ENCODE measurements at places on chromosomes 6 and 20. TPM values are rescaled to one million over a fixed set of nuclear protein-coding genes. Genes with fewer than 3 reads are reported as not detected.

DNA sequence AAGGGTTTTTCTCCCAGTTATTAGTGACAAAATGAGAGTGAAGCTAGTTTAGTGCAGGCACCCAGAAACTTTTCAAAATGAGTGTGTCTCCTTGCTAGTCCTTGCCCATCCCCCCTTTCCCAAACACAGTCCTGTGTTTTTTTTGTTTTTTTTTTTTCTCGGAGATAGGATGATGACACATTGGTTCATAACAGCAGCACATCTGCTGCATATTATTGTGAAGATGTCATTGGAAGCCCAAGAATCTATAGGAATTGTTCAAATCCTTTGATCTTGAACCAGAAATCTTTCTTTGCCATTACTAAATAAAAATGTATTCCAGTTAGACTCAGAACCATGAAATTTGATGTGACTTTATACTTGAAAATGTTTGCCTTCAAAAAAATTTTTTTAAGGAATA is 162.4 kb downstream of the FRK start:
- DNase-seq: no peak

GRCh38 chr6:47381036-47381435 is 71.3 kb upstream of the TNFRSF21 start:
- no peak for DNase-seq

DNA sequence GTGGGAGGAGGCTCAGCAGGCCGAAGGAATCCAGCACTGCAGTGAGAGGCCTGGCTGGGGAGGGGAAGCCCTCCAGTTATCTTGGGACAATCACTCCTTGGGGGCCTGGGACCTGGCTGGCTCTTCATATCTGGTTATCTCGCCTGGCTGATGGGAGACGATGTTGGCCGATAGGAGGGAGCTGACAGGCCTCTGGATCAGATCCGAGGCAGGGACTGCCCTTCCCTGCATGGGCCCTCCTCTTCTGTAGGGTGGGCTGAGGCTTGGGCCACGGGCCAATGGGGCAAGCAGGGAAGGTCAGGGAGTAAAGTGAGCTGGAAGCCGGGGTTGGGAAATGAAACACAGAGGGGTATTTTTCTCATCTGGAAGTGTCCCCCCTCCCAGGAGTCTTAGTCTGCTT is 25.2 kb downstream of the MANBAL start:
- DNase-seq: no peak

DNA sequence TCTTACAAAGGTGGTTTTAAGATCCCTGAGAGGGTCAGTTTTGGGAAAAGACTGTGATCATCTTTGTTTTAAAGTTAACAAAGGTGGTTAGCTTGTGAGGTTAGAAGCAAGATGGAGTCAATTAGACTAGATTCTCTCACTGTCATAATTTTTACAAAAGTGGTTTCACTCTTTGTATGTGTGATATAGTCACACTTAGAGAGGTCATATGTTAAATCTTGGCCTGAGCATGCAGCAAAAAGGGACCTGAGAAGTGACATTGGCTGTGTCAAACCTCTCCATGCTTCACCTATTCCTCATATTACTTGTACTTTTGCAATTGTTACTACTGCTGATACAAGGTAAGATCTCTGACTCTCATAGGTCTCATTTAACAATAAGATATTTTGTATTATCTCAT is 368.0 kb downstream of the TBC1D32 start:
- DNase-seq: no peak

DNA sequence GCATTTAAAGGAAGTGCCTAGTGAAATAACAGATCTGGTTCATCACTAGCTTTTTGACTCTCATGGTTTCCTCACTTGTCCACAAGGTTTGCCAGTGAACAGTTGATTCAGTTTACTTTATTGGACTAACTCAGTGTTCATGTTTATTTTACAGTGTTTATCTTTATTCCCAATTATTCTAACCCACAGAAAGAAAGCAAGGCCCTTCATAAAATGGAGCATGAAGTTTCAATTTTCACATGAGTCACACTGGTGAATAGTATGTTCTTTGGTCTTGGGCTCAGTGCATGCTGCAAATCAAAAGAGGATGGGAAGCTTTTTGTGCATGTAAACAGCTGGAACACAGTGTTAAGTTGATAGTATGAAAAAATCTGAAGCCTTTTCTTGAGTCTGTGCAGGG is 217.6 kb upstream of the HDDC2 start:
- DNase-seq: no peak

DNA sequence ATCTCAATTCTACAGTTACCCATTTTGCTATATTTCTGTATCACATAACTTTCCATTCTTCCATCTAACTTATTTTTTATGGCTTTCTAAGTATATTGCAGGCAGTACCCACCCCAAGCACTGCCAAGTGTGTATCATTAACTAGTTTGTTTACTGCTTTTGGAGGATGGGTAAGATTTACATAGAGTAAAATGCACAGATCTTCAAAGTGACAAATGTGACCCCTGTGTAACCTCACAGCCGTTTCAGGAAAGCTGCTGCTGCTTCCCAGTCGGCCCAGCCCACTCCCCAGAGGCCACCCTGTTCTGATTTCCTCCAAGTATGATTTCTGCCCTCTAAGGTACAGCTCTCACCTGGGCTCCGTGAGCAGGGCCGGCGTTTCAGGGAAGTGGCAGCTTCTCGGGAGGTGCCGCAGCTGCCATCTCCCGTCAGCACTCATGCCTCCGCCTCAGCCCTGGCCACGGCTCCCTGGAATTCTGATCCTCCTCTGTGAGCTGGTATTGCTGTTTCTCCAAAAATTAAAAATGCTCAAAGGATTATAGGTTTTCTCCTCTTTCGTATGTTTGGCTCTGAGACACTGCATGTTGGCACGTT is 15.0 kb upstream of the MAP1LC3A start:
- DNase-seq: no peak

- DNase-seq: no peak
Observed at GRCh38 chr6:42692137-42692911, 30.1 kb downstream of the PRPH2 start.

GRCh38 chr6:154653853-154654252 is 79.4 kb upstream of the SCAF8 start:
- DNase-seq: no peak

DNA sequence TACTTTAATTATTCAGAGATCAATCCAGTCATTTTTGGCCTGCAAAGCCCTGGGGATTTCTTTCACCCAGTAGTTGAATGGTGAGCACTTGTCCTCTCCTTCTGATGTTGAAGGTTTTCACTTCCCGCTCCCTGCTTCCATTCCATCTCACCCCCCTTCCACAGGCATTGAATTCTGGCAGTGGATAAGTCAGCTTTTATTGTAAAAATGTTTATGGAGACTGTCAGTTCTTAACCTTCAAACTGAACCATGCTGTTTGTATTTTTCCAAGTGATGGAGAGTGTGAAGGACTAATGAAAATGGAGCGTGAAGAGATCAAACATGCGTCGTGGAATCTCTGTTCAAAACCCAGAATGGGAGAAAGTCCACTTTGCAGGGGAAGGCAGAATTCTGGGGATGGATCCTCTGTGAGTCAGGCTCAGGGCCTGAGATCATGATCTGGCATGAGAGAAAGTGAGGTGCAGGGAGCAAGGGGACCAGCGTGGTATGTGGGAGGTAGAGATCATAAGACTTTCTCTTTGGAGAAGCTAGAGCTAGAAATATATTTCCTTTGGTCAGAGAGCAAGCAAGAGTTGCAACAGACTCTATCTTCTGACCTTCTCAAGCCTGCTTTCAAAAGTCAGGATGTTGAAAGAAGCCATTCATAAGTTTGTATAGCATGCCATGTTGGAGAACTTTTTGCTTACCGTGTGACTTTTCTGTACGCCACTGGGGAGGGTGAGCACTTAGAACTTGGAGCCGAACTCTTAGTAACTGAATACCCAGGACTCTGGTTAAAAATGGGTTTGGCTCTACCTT is 30.2 kb downstream of the ISM1 start:
- DNase-seq: no peak

DNA sequence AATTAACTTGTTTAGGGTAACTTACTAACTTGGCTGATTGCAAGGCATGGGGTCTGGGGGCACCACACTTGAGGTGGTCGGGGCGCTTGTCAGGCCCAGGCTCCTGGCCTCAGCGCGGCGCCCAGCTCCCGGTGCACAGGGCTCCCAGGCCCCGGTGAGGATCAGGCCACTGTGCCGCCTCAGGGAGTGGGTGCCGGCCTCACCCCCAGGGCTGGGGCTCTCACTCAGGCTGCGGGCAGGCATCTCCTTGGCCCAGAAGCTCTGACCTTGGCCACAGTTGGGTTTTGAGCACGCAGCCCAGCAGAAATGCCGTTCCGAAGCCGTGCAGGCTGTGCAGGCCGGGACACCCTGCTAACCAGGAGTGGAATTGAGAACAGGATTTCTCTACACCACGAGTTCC is 37.8 kb upstream of the BHLHE23 start:
- no peak for DNase-seq

- no peak for DNase-seq
Observed at GRCh38 chr6:22214314-22214713, 82.5 kb downstream of the PRL start.

SLC35D3 gene
- total RNA-seq: not detected

PLCB4 gene
- total RNA-seq: 6.6 TPM

BPIFB1 gene
- not detected for total RNA-seq

HSD17B8 gene
- 8.4 TPM for total RNA-seq

B3GAT2 gene
- total RNA-seq: 0.12 TPM

GMEB2 gene
- total RNA-seq: 9.5 TPM
